Stimulated activated CD8-positive, alpha-beta memory T cell treated with anti-CD3 and anti-CD28 coated beads, Interleukin-7, amount 100 ng/mL, for 1 hour (primary cell): ENCODE measurements at places on chromosomes 16 and 17.

- DNase-seq: no peak
Measured at GRCh38 chr16:10156099-10156498, 26.1 kb downstream of the GRIN2A start.

DNA sequence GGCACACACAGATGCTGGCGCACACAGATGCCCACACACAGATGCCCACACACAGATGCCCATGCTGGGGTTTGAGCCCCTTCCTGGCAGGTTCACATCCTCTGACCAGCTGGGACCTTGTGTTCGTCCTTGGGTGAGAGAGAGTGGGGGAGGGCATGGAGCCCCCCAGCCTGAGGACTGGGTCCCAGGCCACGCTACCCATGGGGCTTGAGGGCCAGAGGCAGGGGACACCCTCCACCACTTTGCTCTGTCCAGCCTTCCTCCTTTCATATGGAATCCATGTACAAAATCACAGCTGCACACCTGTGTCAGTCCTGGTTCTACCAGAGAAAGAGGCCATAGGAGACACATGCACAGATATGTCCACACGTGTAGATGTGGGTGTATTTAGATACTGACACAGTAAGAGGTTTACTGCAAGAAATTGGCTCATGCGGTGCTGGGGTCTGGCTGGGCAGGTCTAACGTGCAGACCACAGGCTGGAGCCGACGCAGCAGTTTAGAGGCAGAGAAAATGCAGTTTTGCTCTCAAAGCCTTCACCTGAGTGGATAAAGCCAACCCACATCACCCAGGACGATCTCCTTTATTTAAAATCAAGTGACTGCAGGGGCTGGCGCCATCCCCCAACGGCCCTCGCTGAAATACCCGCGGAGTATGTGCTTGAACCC lies 10.8 kb downstream of the SLC22A31 start:
- no peak for DNase-seq

DNA sequence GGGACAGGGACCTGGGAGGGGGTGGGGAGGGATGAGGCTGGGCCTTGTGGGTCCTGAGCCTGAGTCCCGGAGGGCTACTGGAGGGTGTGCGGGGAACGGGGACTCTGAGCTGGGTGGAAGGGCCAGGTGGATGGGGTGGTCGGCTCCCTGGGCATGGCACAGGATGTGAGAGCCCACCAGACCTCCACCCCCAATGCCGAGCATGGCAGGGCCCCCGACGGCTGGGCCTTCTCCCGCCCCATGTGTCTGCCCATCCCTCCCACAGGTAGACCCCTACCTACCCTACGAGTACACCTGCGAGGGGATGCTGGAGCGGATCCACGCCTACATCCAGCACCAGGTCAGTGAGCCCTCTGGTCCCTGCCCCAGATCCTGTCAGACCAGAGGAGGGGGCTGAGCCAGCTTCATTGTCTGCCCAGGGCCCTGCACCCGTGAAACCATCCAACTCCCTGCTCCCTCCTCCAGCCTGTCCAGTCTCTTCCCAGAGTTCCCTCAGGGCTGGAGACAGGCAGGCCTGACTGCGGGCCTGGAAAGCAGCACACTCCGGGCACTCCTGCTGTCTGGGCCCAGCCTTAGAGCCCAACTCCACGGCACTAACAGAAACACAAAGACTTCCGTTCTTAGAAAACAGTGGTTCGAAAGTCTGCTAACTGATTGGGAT lies 78.0 kb downstream of the MGAT5B start:
- no peak for DNase-seq

DNA sequence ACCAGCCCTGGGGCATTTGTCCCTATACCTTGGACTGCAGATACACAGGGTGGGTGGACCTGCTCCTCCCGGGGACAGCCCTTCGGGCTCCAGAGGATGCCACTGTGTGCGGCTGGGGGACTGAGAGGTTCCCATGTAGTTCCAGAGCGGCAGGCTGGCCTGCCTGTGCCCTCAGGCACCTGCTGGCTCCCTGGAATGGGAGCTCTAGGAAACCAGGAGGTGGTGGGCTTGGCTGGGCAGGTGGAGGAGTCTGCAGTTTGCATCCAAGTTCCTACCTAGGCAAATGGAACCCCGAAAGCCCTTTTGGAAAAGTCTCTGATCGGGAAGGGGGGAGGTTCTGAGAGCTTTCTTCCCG lies 982 bp downstream of the DBNDD1 start:
- no peak for DNase-seq

GRCh38 chr17:51046514-51047384 lies 73.9 kb downstream of the SPAG9 start:
- DNase-seq: no peak

GRCh38 chr17:50188921-50189549 lies 12.4 kb downstream of the COL1A1 start:
- no peak for DNase-seq

GRCh38 chr17:15498107-15498506 lies 30.7 kb upstream of the CDRT4 start:
- no peak for DNase-seq

GRCh38 chr16:9843424-9844018 lies 338.7 kb downstream of the GRIN2A start:
- DNase-seq: no peak
